ENCODE measurements at places on chromosomes 4 and X.

GRCh38 chr4:80099671-80100070 lies 26.6 kb upstream of the ANTXR2 start:
- DNase-seq, result no peak

DNA sequence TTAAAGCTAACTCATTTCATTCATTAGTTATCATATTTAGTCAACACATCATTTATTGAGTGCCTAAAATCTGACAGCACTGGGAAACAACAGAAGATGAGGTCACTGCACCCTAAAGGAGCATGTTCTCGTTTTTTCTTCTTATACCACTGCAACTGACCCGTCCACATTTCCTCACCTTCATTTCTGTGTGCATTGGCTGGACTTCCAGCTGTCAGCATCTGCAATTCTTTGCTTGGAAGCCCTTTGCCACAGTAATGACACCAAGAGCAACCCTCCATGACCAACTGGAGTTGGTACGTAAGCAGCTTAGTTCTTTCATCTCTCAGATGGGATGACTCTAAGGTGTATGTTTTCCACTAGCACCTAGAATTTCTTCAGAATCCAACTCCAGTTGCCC lies 13.2 kb downstream of the SHROOM3 start:
- DNase-seq, result no peak

DNA sequence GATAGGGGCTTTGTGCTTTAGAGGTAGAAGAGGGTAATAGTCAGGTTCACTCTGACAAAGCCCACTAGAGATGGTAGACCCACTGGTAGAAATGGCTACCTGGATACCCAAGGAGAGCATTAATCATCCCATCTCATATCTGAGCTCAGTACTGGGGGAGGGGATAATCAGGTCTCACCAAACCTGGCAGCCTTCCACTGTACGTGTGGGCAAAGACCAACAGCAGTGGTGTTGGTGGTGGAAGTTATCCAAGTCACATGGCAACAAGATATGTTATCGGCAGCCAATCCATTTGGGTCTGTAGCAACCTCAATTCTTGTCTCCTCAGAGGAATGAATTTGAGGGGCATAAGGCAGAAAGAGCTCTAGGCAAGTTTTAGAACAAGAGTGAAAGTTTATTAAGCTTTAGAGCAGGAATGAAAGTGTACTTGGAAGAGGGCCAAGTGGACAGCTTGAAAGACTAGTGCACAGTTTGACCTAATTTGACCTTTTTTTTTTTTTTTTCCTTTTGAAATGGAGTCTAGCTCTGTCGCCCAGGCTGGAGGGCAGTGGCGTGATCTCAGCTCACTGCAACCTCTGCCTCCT lies 67.0 kb upstream of the CXCL13 start:
- DNase-seq, result no peak

DNA sequence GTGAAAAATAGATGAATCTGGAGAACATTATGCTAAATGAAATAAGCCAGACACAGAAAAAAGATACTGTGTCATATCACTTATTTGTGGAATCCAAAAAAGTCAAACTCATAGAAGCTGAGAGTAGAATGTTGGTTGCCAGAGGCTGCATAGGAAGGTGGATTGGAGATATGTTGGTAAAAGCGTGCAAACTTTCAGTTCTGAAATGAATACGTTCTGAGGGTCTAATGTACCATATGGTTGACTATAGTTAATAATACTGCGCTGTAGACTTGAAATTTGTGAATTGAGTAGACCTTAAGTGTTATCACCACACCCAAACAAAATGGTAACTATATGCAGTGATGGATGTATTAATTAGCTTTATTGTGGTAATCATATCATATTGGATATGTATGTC lies 45.0 kb upstream of the UPRT start:
- no peak for DNase-seq

- no peak for DNase-seq
Measured at GRCh38 chr4:163042306-163042705, 124.4 kb downstream of the NAF1 start.

DNA sequence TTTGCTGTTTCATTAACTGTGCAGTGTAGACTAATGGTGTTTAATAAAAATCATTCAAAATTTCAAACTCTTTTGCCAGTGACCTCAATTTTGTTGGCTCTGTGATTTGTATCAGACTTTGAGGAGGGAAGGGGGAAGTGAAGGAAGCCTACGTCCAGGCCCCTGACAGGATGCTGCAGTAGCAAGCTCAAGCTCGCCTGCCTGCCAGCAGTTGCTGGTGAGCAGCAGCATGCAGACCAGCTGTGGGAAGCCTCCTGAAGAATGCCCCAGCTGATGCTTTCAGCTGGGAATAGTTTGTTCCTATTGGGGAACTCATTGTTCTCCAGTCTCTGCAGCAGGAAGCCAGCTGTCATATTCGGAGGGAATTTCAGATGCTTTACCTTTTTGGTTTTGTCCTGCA lies 495.2 kb downstream of the AFF2 start:
- no peak for DNase-seq

DNA sequence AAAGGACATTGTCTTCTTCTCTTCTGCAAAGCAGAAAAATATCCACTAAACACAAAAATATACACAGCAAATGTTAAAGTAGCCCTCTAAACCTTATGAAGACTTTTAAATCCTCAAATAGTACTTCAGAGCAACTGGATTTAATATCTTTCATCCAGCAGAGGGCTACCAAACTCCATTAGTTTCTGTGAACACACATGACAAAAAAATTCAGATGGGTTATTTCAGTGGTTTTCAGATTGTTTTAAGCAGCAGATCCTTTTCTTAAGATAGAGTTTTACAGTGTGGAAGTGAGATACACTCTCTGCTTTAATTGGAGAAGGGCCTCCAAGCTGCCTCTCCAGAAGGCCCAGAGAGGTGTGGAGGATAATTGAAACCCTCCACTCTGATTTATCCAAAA lies 56.7 kb downstream of the ANK2 start:
- DNase-seq, result no peak

GRCh38 chr4:98793658-98794057 lies 135.2 kb upstream of the TSPAN5 start:
- DNase-seq, result no peak

- no peak for DNase-seq
Measured at GRCh38 chrX:17814557-17814956, 46.5 kb downstream of the RAI2 start.

DNA sequence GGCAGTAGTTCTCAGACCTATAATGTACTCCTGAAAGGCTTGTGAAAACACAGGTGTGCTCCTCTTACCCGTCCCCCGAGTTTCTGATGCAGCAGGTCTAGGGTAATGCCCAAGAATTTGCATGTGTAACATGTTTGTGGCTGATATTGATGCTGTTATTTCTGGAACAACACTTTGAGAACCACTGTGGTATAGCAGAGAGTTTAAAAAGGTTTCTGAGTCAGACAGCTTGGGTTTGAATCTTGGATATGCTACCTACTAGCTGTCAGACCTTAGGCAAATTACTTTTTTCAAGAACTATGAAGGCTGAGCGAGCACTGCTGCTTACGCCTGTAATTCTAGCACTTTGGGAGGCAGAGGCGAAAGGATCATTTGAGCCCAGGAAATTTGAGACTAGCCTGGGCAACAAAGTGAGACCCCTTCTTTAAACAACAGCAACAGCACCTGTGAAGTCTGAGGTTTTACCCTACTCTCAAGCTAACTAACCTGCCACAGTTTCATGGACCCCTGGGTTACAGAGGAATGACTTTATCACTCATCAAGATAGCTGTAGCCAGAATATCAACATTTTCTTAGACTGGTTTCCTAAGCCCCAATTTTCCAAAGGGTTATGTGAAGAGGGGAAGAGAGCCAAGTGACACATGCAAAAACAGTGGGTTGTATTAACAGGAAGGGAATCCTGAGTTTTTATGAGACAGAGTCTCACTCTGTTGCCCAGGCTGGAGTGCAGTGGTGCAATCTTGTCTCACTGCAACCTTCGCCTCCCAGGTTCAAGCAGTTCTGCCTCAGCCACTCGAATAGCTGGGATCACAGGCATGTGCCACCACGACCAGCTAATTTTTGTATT lies 5.1 kb downstream of the AFF1 start:
- peak; percentile 45 for DNase-seq

GRCh38 chr4:149676076-149676475 lies 139.6 kb downstream of the IQCM start:
- DNase-seq, result no peak

- DNase-seq, result no peak
Measured at GRCh38 chr4:100511896-100512295, 5.9 kb downstream of the EMCN start.

GRCh38 chrX:32195611-32196010 lies 1015.7 kb downstream of the DMD start:
- DNase-seq, result no peak

- DNase-seq, result no peak
Measured at GRCh38 chrX:681989-682388, 51.4 kb downstream of the SHOX start.

DNA sequence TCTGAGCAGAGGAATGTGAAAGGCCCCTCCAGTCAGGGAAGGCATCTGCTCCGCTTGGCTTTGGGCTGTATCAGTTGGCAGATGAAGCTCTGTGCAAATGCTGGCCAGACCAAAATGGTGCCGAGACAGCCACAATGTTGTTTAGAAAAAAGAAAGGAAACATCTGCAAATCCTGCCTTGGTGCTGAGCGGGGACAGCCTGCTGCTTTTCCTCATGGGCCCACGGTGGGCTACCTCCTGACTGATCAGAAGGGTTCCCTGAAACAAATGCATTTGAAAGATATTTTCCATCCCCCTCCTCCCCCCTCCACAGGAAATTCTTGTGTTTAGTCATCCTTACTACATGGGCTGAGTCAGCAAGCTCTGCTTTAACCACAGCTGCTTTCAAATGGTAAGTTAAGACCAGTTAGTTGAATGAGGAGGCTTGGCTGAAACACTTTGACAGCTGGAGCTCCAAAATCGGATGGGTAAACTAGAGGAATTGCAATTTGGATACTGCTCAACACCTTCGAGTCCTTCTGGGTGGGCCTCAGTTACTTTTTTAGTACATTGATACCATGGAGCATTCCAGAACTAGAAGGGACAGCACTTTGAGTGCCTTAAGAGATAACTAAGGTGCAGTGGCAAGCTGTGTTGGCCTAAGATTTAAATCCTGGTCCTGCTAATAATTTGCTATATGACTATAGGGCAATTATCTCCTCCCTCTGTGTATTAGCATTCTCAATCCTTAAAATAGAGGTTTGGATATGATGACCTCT lies 36.0 kb downstream of the PLAC1 start:
- no peak for DNase-seq

DNA sequence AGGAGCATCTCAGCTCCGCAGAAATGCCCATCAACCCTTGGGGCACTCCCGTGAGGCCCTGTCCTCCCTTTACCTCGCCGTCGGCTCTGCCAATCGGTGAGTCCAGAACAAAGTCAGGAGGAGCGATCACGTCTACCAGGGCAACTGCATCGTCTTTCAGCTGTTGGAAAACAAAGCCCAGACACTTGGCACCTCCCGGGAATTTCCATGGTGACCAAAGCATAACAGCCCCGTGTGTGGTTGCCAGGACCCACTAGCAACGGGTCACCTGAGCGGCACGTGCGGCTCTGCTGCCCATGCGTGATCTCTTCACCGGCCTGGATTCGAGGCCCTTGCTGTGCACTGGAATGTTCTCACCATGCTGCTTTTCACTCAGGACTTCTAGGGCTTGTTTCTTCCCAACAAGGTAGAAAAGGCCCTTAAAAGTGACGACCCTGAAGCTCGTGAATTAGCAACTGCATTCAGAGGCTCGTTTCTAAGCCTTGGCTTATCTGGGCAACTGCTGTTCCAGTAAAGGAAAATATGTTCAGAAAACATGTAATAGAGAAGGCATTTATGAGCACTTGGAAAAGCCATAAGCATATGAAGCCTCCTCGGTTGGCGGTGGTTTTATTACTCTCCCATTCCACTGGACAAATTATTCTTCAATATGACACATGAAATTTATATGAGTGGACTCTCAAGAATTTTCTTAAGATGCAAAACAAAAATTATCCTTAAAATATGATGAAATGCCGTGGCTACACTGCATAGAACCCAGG lies 69.5 kb downstream of the ACOX3 start:
- DNase-seq, result no peak

GRCh38 chrX:10851809-10852208 lies 231.4 kb upstream of the MID1 start:
- DNase-seq, result no peak

DNA sequence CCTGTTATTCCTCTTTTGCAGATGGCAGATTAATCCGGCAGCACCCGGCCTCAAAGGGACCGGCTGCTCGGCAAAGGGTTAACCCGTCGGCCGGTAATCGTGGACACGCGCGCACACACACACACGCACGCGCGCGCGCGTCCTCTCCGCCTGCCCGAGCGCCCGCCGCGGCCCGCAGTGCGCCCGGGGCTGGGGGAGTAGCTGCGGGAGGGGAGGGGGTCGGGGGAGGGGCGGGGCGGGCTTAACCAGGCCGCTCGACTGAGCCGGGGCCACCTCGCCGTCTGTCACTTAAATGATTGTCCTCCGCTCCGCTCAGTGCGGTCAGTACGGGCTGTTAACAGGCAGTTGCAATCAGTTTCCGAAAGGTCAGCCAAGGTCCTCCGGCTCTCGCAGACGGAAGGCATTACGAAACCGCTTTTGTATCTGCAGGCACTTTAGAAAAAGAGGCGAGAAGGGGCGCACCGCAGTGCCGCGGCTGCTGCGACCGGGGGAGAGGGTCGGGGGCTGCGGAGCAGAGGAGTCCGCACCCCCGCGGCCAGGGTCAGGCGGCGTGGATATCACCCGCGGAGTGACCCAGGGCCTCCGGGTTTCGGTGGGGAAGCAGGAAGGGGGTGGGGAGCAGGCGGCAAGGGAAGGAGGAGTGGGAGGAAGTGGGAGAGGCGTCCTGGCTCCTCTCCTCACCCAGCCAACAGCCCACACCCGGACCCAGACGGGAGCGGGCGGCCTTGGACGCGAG lies 57.3 kb upstream of the BCOR start:
- no peak for DNase-seq

DNA sequence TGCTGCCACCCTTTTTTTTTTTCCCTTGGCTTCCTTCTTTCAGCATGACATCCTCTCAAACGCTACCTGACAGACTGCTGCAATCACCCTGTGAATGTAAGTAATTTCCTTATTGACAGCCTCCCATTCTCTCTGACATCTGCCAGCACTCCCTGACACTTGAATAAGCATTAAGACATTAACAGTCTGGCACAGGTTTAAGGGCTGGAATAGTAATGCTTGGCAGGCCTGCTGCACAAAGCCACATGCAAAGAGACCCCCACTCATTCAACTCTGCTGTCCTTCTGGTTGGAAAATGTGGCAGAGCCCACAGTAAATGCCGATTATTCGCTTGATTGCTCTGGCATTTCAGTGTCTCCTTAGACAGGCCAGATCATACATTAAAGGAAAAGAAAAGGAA lies 28.1 kb upstream of the RASGEF1B start:
- no peak for DNase-seq

DNA sequence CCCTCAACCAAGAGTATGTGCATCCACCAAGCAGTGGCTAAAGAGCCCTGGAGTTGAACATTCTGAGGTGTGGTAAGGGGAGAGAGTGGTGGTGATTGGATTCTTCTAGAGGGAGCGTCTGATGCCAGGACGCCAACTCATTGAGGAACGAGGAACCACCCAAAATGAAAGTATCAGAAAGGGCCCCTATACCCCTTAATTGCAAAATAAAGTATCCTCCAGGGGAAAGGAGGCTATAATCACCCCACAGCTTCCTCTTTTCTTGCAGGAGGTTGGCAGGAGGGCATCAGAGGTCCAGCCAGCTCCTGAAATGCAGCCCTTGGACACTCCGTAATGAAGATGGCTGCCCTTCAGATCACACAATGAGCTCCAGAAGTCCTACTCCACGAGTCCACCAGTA lies 5.3 kb upstream of the KIAA1210 start:
- no peak for DNase-seq

- DNase-seq, result no peak
Measured at GRCh38 chr4:175460414-175460813, 351.6 kb downstream of the GPM6A start.

- DNase-seq, result no peak
Measured at GRCh38 chrX:10654960-10655359, 34.6 kb upstream of the MID1 start.

- DNase-seq, result no peak
Measured at GRCh38 chr4:21728304-21728703, 220.3 kb downstream of the KCNIP4 start.
